Omental fat pad (tissue), 4 donors: ENCODE measurements at places on chromosomes 6 and 20. TPM values are rescaled to one million over a fixed set of nuclear protein-coding genes. Genes with fewer than 3 reads are reported as not detected.

DNA sequence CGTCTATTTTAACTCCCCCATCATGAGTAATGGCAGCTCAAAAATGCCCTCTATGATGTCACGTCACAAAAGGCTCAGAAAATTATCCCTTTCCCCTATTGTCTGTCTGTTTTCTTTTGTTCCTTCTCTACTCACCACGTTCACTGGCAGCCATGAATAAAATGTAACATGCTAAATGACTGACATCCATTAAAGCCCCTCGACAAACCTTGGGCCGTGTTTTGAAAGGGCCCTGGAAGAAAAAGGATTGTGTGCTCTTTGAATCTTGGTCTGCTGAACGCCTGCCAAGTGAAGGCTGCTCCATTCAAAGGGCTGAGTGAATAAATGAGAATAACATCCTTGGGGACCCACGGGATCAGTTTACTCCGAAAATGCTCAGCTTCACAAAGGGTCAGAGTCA is 118.7 kb downstream of the RPS12 start:
- DNase-seq = no peak

- DNase-seq = no peak
Measured at GRCh38 chr6:163207431-163208383, 206.8 kb upstream of the QKI start.

GRCh38 chr6:28207510-28208110 is 17.5 kb upstream of the ZSCAN9 start:
- no peak for DNase-seq

DNA sequence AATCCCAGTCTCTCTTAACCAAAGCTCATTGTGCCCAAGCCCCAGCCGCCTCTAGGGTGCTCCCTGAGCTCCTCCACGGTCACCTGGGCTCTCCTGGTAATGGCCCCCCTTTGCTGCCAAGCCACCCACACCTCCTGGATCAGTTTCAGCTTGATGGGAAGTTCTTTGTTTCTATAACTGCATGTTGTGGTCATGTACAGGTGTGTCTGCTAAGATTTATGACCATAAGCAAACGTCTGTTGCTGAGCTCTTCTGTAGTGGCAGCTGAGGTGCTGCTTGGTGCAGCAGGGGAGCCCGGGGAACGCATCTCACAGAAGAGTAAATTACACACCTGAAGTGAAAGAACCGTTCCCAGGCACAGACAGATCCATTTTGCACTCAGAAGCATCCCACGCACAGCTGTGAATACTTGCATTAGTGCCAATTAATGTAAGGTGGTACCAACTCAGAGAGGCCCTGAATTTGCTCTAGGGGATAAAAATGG is 194.6 kb upstream of the ARID1B start:
- no peak for DNase-seq

DNA sequence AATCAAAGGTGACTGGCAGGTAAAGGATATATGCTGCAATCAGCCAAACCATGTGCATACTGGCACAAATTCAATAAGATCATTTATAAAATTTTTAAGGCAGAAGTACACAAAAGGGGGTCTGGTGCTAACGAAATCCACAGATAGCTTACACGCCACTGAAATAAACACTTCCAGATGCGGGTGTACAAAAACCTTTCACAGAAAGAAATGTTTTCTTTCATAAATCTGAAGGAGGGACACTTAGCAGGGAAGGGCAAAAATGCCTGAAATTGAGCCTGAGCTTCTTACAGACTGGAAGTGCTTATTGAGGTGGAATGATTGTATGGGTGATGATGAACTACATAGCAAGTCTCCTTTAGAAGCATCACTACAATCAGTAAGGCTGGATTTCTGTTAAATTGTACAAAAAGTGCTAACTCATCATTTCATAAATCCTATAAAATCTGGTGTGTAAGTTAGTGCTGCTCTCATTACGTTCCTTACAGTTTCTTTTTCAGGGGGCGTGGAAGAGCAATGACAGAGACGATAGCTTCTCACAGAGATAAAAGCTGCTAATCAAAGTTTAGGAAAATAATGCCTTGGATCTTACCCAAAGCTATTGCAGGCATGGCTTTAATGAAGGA is 409.3 kb upstream of the RUNX2 start:
- no peak for DNase-seq

DNA sequence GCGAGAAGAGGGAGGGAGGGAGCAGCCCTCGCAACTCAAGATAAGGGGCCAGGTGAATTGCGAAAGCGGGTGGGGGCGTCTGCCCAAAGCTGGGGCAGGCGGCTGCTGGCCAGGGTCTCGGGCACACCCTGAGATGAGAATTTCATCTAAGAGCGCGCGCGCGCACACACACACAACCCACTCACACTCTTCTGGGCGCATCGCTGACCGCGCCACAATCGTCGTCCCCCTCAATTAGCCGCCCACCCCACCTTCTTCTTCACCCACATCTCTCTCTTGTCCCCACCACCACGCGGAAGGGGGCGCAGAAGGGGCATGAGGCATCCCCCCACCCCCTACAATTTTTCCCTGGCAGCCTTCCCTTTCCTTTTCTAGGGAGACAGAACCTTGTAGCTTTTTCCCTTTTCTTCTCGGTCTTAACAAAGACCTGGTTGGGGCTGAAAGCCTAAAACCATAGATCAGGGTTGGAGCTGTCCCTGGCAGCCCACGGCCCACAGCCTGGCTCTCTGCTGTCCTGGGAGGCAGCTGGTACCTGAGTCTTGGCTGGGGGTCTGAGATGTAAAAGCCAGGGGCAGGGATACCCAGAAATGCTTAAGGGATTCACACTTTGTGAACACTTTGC is 737 bp upstream of the PTPRT start:
- no peak for DNase-seq

DNA sequence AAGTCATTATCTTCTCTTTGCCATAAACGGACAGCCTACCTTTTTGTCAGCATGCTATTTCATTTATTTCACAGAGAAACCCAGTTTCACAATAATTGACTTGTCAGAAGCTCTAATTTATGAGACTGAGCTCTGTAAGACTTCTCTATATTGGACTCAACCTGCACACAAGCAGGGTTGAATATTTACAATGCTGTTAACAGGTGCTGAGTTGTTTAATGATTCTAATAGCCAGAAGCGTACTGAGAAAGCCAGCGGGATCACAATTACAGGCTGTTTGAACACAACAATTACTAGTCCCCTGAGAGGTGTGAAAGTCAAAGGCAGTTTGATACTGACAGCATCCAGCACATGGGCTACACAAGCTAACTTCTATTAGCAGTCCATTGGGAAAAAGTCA is 128.2 kb upstream of the SIM1 start:
- no peak for DNase-seq

DNA sequence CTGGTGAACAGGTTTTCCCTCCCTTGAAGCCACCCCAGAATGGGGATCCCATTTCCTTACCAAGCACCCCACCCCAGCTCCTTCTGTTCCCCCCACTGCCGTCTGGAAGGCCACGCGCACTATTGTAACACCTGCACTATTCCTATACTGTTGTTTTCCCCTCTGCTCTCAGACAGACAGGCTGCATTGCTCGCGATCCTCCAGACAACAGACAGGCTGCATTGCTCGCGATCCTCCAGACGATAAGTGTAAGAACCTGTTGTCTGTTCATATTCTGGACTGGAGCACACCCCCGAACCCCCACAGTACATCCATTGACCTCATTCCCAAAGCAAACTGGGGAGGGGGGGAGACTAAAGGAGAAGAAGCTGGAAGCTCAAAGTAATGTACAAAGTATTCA is 72.7 kb downstream of the LY86 start:
- no peak for DNase-seq

- no peak for DNase-seq
Measured at GRCh38 chr6:12710921-12711320, 5.6 kb upstream of the PHACTR1 start.

HLA-DRB5 gene
- 50.9 TPM for total RNA-seq

ASIP gene
- not detected for total RNA-seq
